ENCODE measurements at places on chromosomes 2 and 18.

- DNase-seq = no peak
Observed at GRCh38 chr2:151664520-151664919, 69.8 kb downstream of the NEB start.

DNA sequence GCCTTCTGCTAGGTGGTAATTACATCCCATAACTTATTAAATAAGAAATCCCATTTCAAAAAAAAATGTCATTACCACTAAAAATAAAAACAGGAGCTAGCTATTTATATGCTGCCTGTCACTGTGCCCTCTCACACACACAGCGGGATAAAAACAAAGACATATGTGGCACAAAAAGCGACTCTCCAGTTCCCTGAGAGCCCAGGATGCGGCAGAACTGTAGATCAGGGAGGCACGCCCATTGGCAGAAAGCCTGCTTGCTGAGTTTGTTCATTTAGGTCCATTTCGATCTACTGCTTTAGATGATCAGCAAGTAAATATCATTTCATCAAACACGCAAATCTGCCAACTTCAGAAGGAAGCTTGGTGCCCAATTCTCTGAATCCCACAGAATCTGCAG lies 124.4 kb downstream of the TMEM163 start:
- no peak for DNase-seq

GRCh38 chr2:133908171-133908570 lies 339.9 kb upstream of the NCKAP5 start:
- DNase-seq = no peak

- no peak for DNase-seq
Observed at GRCh38 chr2:122780251-122780650, 1024.8 kb downstream of the TSN start.

DNA sequence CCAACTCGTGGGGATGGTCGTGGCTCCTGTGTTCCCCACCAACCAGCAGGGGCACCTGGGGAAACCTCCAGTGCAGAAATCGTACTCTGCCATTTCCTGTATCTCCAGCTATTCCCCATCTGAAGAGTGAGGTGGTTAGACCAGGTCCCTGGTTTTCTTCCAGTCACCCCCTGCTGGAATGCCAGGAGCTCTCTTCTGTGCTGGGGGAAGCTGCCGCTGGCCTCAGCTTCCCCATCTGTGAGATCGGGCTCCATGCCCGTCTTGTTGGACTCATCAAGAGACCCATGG lies 119.7 kb downstream of the INHBB start:
- no peak for DNase-seq

- DNase-seq = no peak
Observed at GRCh38 chr2:239966853-239967552, 58.1 kb downstream of the NDUFA10 start.

DNA sequence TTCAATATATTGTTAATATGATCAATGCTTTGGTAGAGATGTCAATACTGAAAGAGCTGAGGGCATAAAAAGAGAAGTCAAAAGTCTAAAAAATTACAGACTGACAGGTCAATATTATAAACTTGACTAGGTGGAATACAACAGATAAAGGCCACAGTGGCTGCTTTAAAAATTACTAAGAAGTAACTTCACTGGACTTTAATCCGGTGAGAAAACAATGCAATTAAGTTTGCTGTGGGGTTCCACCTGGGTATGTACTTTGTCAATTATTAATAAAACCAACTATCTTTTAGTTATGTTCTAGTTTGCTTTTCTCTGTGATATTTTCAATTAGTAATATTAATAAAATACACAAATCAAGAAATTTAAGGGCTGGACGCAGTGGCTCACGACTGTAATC lies 44.7 kb downstream of the RAPH1 start:
- DNase-seq = no peak

- no peak for DNase-seq
Observed at GRCh38 chr2:201383136-201383535, 26.0 kb upstream of the FLACC1 start.

DNA sequence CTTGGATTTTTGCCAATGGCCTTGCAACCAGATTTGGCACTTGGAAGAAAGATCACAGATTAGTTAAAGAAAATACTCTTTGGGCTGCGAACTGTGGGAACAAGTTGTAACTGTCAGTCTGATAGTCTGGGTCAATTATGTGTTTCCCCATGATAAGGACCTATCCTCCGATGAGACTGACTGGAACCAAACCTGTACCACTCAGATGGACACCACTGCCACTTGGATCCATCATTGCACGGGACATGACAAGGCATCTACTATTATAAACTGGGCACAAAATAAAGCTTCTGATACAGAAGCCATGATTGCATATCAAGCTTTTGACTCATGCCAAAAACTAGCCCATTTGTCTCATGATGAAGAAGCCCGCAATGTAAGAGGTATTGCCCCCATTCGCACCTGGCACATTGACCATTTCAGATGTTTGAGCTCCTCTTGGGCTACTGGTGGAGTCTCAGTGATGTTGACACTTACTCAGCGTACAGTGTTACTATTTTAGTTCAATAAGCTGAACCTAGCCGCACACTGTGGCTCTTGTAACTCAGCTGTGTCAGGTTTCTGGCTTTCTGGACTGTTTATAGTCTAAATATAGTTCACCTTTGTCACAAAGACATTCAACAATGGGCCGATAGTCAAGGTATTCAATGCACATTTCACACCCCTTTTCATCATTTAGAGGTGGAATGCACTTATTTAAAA lies 179.8 kb upstream of the RBBP8 start:
- DNase-seq = no peak

DNA sequence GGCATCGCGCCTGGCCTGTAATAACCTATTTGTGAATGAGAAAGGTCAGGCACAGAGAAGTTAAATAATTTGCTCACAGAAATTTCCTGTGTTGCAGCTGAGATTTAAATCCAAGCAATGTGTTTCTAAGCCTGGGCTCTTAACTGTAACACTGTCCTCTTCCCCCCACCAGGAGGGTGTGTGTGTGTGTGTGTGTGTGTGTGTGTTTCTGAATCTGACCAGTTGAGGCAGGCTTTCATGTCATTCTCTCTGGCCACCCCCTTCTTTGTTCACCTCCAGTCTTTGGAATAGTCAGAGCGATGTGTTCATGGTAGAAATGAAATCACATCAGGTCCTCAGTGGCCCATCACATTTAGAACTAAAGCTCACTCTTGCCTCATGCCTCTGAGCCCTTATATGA lies 81.2 kb downstream of the NEDD4L start:
- no peak for DNase-seq

- peak; percentile 67 for DNase-seq
Observed at GRCh38 chr18:48767090-48767690, 183.6 kb downstream of the SMAD7 start.

- no peak for DNase-seq
Observed at GRCh38 chr2:180871649-180872048, 108.8 kb upstream of the UBE2E3 start.

GRCh38 chr2:140988597-140988996 lies 1142.2 kb downstream of the LRP1B start:
- DNase-seq = no peak

GRCh38 chr2:240127911-240128607 lies 8.0 kb downstream of the COPS9 start:
- DNase-seq = no peak

- no peak for DNase-seq
Observed at GRCh38 chr2:170229125-170229524, 51.2 kb downstream of the MYO3B start.

DNA sequence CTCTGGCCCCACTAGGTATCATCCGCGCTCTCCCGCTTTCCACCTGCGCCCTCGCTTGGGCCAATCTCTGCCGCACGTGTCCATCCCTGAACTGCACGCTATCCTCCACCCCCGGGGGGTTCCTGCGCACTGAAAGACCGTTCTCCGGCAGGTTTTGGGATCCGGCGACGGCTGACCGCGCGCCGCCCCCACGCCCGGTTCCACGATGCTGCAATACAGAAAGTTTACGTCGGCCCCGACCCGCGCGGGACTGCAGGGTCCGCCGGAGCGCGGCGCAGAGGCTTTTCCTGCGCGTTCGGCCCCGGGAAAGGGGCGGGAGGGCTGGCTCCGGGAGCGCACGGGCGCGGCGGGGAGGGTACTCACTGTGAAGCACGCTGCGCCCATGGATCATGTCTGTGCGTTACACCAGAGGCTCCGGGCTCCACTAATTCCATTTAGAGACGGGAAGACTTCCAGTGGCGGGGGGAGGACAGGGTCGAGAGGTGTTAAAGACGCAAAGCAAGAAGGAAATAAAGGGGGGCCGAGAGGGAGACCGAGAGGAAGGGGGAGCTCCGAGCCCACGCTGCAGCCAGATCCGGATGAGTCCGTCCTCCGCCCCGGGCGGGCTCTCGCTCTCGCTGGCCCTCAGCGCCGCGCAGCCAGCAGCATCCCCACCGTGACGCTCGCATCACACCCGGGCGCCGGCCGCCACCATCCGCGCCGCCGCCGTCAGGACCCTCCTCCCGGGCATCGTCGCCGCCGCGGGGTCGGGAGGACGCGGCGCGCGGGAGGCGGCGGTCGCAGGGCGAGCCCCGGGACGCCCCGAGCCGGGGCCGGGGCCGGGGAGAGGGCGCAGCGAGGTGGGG lies 664 bp downstream of the NETO1 start:
- DNase-seq = peak; percentile 16

DNA sequence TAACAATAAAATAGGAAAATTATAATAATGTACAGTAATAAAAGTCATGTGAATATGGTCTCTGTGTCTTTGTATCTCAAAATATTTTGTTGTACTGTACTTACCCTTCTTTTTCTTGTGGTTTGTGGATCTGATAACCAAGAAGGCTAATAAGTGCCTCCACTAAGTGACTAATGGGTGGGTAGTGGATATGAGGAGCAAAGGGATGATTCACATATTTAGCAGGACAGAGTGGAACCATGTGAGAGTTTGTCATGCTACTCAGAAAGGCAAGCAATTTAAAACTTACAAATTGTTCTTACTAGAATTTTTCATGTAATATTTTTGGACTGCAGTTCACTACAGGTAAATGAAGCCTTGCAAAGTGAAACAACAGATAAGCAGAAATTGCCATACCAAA lies 1241.2 kb upstream of the CDH2 start:
- DNase-seq = no peak

DNA sequence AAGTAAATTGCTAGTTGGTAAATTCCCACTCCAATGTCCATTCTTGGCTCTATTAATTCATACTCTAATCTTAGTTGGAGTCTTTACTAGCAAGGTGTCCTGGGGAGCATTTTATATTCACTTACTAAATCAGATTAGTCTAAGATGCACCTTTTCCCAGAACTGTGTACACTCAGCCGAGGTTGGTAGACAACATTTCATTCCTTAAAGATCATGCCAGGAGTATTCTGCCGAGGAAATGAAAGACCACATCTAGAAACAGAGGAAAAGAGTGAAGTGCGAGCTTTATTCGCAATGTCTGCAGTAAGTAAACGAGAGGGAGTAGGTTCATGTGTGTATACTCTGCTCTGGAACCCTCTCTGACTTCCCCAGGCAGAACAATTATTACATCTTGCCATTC lies 14.6 kb upstream of the KYNU start:
- no peak for DNase-seq

- DNase-seq = no peak
Observed at GRCh38 chr2:241110089-241110606, 8.1 kb upstream of the MTERF4 start.

DNA sequence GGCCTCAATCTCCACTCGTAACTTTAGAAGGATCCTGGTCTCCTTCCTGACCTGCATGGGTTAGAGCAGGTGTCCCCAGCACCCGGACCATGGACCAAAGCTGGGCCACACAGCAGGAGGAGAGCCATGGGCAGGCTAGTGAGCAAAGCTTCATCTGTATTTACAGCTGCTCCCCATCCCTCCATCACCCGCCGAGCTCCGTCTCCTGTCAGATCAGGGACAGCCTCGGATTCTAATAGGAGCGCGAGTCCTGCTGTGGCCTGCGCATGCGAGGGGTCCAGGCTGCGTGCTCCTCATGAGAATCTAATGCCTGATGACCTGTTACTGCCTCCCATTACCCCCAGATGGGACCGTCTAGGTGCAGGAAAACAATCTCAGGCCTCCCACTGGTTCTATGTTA lies 297.7 kb upstream of the SALL3 start:
- no peak for DNase-seq

GRCh38 chr2:119184512-119184911 lies 26.0 kb upstream of the C1QL2 start:
- no peak for DNase-seq

DNA sequence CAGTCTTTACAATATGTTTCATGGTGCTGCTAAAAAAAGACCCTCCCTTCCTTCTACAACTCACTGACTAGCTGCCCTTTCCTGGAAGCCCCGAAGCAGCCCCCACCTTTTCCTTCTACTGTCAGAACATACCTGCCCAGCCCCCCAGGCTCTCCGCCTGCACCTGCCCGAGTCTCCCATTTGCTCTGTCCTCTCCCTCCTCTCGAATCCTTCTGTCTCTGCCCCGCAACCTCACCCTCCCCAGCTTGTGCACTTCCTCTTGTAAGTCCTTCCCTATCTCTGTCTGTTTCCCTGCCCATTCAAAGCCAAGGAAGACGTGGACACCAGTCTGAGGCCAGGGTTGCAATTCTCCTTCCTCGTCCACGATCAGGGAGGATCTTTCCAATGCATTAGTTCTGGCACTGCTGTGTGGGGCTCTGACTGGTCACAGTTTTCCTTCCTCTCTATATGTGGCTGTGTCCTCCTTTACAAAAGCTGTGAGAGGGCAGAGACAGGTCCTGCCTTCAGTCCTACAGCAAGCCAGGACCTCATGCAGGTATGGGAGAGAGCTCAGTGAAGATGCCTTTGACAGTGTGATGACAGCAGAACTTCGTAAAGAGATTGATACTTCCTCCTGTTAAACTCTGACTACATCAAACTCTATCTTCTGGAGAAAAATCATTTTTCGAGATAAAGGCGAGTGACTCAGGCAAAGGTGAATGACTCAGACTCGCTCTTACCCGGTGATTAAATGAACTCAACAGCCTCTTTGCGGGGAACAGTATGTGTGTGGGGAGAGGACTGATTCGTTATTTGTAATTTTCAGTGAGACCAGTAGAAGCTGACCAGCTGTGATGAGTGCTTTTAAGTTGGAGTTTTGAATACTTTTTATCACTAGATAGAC lies 14.2 kb downstream of the TNFRSF11A start:
- no peak for DNase-seq

DNA sequence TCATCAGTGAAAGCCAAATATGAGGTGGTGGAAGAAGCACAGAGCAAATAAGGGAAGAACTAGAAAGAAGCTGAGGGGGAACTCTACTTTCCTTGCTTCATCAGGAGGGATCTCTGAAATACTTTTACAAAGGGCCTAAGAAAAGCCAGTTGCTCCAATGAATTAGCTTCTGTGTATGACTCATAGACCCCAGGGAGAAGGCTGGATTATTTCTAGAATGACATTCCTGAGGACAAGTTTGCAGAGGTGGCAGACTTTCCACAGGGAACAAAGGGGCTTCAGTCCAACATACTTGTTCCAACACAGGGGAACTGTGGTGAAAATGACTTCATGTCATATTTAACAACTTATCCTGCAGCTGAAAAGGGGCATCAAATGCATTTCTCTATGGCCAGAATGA lies 29.0 kb downstream of the DOK1 start:
- DNase-seq = no peak
